ENCODE measurements at places on chromosomes 6 and 20.

DNA sequence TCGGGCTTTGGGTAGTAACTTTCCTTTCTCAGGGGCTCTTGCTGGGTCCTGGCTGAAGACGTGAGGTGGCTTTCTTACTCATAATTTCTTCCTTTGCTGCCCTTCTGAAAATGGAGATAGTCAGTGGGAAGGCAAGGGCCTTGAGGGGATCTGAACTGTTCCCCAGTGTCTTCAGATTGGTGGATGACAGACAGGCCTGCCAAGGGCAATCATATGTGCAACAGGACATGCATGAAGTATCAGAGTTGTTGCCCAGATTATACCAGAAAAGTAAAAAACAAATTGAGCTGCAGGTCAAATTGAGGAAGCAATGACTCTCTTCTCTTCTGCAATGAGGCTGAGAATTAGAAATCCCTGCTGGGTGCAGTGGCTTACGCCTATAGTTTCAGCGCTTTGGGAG is 71.6 kb upstream of the PAX1 start:
- no peak for DNase-seq

GRCh38 chr6:150934380-150934779 is 68.9 kb downstream of the MTHFD1L start:
- no peak for DNase-seq

GRCh38 chr20:50409495-50409894 is 100.7 kb upstream of the PTPN1 start:
- no peak for DNase-seq

- no peak for DNase-seq
These were observed 993 bp downstream of the STX16 start for GRCh38 chr20:58651946-58652605.

GRCh38 chr6:81944661-81945060 is 192.2 kb upstream of the TENT5A start:
- DNase-seq: no peak

DNA sequence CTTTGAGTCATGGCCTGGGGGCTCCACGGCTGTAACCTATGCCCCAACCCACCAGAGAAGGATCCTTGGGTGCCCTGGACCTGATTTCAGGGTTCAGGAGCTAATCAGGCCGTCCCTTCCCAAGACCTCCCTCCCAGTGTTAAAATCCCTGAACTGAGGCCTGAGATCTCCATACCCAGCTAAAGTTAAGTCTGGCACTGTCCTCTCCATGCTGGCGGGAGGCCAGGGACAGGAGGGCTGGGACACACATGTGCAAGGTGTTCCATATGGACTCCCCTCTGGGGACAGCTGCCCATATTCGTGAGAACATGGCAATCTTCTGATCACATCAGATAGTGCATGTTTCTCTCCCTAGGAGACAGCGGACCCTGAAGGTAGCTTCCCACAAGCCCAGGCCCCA is 11.5 kb upstream of the TREML4 start:
- DNase-seq: no peak

- DNase-seq: no peak
These were observed 90.9 kb upstream of the INSM1 start for GRCh38 chr20:20276811-20277530.

DNA sequence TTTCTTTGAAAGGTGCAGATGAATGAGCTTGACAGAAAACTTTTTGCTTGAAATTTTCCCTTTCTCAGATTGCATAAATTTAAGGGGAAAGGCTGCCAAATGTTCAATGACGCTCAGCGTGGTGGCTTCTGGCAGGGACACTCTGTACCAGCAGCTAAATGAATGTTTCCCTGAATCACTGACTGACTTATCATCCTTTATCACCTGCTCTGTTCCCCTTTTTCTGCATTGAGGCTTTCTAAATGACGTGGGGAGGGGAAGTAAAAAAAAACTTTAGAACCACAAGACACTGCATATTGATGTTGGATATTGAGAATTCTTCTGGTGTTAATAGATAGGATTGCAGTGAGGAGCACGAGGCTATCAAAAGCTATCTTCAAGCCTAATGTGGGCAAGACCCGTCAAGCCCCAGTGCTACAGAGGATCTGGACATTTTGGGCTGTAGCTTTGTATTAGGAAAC is 46.9 kb upstream of the ENPP5 start:
- DNase-seq: no peak

GRCh38 chr6:1317302-1317815 is 5.5 kb downstream of the FOXQ1 start:
- DNase-seq: no peak

DNA sequence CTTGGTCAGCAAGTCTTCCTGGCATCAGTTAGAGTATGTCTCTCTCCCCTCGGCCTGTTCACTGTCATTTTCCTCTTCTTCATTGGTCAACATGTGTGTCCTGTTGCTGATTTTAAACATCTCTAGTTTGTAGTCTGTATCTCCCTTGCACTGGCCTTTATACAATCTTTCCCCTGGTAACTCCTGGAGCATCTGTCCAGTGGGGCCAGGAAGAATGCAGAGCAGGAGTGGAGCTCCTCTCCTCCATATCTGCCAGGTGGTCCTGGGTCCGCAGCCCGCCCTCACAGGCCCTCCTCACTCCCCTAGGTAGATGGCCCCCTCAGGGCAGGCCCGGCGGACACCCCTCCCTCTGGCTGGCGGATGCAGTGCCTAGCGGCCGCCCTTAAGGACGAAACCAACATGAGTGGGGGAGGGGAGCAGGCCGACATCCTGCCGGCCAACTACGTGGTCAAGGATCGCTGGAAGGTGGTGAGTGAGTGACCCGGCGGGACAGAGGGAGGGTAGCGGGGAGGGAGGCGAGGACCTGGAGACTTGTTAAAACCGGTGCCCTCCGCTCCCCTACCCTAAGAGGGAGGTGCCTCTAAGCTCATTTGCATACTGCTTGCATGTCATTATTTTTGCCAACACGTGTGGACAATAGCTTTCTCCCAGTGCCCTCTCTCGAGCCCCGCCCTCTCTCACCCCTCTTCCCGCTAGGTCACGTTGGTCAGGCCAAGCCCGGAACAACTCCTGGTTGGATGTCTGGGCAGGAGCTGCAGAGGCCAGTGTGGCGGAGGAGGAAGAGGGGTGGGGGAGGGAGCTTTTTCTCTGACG is 3.2 kb downstream of the TTBK1 start:
- no peak for DNase-seq

DNA sequence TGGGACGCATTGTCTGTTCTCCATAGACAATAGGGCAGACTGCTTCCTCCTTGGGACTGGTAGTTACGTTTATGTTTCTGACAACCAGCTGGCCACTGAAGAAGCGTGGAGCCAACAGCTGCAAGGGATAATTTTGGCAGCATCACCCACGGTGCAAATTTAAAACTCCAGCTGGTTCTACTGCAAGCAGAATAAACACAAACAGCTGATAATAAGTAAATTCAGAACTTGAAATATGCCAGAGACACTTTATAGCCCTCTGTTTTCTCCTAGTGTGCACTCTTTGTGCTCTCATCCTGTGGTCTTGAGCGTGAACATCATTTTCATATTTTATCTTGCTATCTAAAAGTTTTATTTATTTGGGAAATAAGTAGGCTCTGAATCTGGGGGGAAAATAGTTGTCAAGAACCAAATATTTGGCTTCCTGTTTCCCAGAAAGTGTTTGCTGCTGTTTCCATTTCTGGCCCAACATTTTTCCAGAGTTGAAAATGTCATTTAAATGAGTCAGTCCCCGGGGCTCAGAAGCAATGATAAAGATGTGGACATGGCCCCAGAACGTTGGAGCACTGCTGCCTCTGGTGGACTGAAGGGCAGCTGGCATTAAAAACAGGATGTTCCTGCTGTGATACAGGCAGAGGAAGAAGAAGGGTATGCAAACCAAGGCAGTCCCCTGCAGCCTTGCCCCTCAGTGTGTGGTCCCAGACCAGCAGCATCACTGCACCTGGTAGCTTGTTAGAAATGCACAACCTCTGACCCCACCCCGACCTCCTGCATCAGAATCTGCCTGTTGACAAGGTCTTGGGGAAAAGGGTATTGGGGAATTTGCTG is 12.5 kb upstream of the THBD start:
- no peak for DNase-seq

- DNase-seq: no peak
These were observed 496 bp upstream of the BEND3 start for GRCh38 chr6:107115695-107116327.

- DNase-seq: no peak
These were observed 110.1 kb downstream of the NRN1 start for GRCh38 chr6:5896476-5897200.

- no peak for DNase-seq
These were observed 106.7 kb upstream of the SAMD5 start for GRCh38 chr6:147401779-147402178.

DNA sequence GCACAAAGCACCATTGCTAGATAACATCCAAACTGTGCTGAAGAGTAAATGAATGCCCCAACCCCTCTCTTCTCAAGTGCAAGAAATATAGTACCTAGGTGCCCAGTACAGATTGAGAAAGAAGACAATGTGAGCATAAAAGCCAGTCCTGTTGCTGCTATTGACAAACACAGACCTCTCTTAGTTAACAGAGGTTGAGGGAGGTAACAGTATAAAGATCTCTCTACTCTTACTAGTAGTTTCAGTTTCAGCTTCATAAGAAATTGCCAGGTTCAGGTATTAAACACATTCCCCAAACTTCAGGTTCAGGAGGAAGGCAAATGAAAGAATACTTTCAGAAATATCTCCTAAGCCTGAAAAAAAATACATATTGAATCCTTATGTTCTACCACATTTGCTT is 31.4 kb downstream of the TBC1D32 start:
- DNase-seq: no peak

GRCh38 chr6:148926478-148926877 is 179.6 kb downstream of the UST start:
- DNase-seq: no peak

DNA sequence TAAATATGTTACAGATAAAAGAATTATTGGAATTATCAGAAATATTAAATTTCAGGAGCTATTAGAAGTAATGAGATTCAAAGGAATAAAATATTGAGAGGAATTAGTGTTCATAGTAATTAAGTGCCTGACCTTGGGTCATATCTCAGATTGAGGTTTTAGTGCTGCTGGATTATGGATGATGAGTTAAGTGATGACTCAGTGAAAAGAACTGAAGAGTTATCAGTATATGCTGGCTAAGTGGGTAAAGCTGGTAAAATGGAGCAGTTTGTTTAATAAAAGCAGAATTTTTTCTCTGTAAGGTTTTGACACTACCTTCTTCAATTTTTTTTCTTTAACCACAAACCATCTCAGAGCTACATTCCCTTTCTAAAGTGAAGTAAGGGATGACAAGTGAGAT is 206.7 kb downstream of the MANEA start:
- DNase-seq: no peak

- DNase-seq: no peak
These were observed 8.1 kb upstream of the TSPYL1 start for GRCh38 chr6:116287689-116288282.

DNA sequence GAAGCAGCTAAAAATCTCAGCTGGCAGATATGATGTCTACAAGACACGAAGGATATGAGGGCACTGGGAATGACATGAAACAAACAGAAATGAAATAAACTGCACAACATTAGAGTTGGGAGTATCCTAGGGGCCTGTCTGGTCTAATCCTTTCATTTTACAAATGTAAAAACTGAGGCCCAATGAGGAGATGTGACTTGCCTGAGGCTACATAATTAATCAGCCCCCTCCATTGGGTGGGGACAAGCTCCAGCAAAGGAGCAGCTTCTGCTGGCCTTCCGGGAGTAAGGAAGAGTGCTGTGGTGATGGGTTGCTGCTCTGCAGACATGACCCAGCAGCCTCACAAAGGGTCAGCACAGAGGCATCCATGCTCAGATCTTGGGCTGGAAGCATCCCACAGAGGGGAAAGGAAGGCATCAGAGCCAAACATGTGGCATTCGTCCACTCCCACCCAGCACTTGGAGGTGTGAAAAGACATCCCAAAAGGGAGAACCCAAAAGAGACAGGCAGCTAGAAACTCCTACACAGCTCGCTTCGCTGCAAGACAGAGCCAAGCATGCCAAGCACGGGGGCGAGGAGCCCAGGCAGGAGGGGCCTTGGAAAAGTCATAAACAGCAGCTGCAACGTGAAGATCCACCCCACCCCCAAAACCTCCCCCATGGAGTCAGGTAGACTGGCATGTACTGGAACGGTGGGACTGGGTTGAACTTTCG is 183.7 kb downstream of the UNC5CL start:
- no peak for DNase-seq

DNA sequence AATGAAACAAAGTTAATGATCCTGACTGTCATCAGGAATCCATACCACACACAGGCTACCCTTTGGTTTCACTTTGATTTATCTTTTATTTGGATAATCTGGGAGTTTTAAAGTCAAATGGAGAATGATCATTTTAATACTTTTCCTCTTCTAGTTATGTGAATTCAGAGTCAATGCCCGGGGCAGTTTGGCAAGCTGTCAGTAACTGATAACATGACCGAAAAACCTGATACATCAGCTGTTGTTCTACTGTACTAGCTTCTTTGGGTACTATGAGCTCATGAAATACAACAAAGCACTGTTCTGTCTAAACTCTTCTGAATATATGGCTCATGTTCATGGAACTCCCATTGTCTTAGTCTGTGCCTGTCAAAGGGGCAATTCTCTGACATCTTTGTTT is 30.2 kb downstream of the KLHL31 start:
- DNase-seq: no peak

Data from stimulated activated CD8-positive, alpha-beta memory T cell treated with anti-CD3 and anti-CD28 coated beads, Interleukin-4, amount 100 ng/mL, for 1 hour (primary cell).